CD8-positive, alpha-beta memory T cell (primary cell): ENCODE measurements at places on chromosomes 2 and 18. TPM values are rescaled to one million over a fixed set of nuclear protein-coding genes. Genes with fewer than 3 reads are reported as not detected.

GRCh38 chr2:7951001-7951400 is 730.9 kb upstream of the ID2 start:
- H3K36me3 ChIP-seq = no peaks in the 10 kb centered on the region
- H3K4me1 ChIP-seq = no peaks in the 10 kb centered on the region
- no peak for DNase-seq
- no peaks in the 10 kb centered on the region for H3K27me3 ChIP-seq
- H3K4me3 ChIP-seq = no peak overlapping the region

GRCh38 chr2:128727404-128727803 is 408.7 kb upstream of the HS6ST1 start:
- H3K36me3 ChIP-seq = no peaks in the 10 kb centered on the region
- H3K4me1 ChIP-seq = no peaks in the 10 kb centered on the region
- H3K27ac ChIP-seq = no peak overlapping the region
- H3K4me3 ChIP-seq = no peak overlapping the region
- no peaks in the 10 kb centered on the region for H3K27me3 ChIP-seq
- DNase-seq = no peak

DNA sequence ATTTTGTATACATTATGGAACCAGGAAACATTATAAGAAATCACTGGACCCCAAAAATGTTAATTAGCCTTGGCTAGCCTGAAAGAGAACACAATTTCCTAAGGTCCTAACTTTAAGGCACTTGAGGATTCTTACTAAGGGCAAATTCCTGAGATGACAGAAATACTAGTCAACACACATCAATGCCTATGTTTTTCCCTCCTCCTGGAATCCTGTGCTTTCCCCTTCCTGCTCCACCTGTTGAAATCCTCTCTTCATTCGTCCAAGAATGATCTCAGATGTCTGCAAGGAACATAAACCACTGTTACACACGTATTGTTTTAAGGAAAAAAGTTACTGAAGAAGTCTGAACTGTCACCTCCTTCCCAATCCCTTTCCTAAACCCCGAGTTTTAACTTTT is 21.2 kb upstream of the DARS1 start:
- H3K36me3 ChIP-seq = no peaks in the 10 kb centered on the region
- no peak overlapping the region for H3K27ac ChIP-seq
- peaks cover 22% of the 10 kb centered on the region for H3K4me1 ChIP-seq
- H3K4me3 ChIP-seq = no peak overlapping the region
- DNase-seq = no peak

GRCh38 chr2:109020217-109020637 is 31.2 kb upstream of the EDAR start:
- no peaks in the 10 kb centered on the region for H3K36me3 ChIP-seq
- no peak overlapping the region for H3K27ac ChIP-seq
- no peak overlapping the region for H3K4me3 ChIP-seq
- no peak for DNase-seq

DNA sequence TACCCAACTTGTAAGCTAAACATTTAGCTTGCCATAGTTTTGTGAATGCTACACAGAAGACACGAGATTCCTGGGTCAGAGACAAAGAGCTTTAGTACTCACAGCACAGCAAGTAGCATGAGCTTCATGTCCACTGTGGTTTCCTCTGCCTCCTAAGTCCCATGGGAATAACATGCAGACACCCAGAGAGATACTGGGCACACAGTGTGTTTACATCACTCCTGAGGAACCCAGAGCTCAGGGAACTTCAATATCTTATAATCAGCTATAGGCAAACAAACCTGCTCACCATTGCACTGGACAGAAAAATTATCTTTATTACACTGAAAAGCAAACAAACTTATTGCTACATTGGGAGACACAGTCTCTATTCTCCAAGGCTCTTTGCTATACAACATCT is 14.5 kb upstream of the NCK2 start:
- H3K4me1 ChIP-seq = peaks cover 11% of the 10 kb centered on the region
- H3K27me3 ChIP-seq = no peaks in the 10 kb centered on the region

- peaks cover 25% of the 10 kb centered on the region for H3K4me1 ChIP-seq
- peak overlapping the region; percentile 98 for H3K4me3 ChIP-seq
- DNase-seq = peak; percentile 71
These were observed 725 bp downstream of the FBXO48 start for GRCh38 chr2:68466361-68466777.

- no peaks in the 10 kb centered on the region for H3K4me1 ChIP-seq
- no peaks in the 10 kb centered on the region for H3K27me3 ChIP-seq
- no peak for DNase-seq
These were observed 17.1 kb upstream of the NFE2L2 start for GRCh38 chr2:177281400-177282180.

- no peak overlapping the region for H3K4me3 ChIP-seq
- no peak for DNase-seq
- no peaks in the 10 kb centered on the region for H3K27me3 ChIP-seq
- H3K4me1 ChIP-seq = no peaks in the 10 kb centered on the region
These were observed 95.1 kb downstream of the BAZ2B start for GRCh38 chr2:159521272-159521671.

Gene DOK6
- total RNA-seq = not detected

Gene FZD7
- 0.55 TPM for total RNA-seq

Gene PTPRN
- total RNA-seq = 0.11 TPM
